NB4 (cell line): ENCODE measurements at places on chromosomes 3 and 15.

- peak; percentile 6 for DNase-seq
These were observed 236.0 kb upstream of the EIF1B start for GRCh38 chr3:40073310-40074007.

GRCh38 chr3:37216597-37217097 lies 42.3 kb upstream of the LRRFIP2 start:
- DNase-seq, result no peak

- DNase-seq, result no peak
These were observed 51.1 kb downstream of the CGNL1 start for GRCh38 chr15:57427367-57427821.

DNA sequence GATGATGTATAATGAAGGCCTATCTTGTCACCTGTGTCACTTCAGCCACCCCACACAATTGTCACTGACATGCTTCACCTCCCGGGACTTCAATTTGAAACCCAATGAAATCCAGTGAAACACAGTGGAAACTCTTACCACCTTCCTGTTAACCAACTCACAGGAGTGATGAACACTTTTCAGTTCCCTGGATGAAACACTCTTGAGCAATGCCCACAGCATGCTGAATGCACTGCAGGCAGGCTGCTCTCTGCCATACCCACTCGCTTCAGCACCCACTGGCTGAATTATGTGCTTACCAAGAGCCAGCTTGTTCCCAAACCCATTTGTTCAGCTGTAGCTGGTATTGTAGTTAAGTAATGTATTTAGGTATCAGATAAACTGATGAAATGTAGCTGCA lies 47.0 kb downstream of the MAP2K1 start:
- DNase-seq, result peak; percentile 12

- DNase-seq, result no peak
These were observed 67.6 kb downstream of the IGF1R start for GRCh38 chr15:98715890-98716443.

- DNase-seq, result no peak
These were observed 310.6 kb downstream of the PDCD6IP start for GRCh38 chr3:34109021-34109420.

DNA sequence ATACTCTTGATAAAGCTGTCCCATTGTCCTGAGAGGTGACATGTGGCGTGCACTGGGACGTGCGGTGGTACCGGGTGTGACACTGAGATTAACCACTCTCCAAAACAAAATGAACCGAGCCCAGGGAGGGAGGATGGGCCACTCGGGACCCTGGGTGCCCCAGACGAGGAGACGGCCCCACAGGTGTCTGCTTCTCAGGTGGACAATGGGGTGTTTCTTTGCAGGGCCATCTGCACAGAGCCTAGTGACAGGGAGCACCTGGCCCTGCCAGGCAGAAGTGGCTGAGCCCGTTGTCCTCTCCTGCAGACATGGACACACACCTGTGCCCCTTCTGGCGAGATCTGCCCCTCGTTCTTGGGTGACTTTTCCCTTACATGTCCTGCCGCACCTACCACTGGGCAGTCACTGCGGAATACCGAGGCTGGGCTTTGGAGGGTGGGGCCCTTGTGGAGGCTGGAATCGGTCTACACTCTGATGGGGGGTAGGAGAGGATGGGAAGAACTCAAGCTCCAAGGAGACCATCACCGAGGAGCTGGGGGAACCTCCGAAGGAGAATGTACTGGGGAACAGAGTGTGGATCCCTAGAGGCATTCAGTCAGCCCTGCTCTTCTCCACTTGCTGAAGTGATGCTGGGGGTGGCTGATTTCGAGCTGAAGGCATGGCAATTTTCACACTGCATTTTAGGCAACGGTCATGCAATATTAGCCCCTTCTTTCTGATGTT lies 153.5 kb downstream of the ATP10A start:
- DNase-seq, result no peak

DNA sequence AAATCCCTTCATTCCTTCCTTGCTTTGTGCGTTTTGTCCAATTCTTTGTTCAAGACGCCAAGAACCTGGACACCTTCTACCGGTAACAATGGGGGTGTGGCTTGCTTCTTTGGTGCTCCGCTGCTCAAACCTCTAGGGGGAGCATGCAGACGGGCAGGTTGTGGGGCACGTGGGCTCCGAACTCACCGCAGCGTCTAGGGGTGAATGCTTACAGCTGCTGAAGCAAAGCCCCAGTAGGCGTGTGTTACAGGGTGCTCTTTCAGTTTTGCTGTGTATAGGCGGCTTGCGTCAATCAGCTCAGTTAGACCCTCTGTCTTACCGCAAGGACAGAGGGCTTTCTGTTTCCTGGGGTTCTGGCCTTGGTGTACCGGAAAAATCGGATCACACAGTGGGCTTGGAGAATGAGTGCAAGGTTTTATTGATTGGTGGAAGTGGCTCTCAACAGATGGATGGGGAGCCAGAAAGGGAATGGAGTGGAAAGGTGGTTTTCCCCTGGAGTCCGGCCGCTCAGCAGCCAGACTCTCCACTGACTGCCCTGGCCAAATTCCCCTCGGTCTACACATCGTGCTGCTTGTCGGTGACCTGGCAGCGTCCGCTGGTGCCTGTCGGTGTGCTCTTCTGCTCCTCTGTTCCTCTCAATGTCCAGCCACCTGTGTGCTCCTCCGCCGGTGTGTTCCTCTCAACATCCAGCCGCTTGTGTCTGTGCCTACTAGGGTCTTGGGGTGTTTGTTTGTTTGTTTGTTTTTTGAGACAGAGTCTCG lies 1.2 kb upstream of the LRRC34 start:
- DNase-seq, result peak; percentile 78

- no peak for DNase-seq
These were observed 35.8 kb downstream of the CTNNB1 start for GRCh38 chr3:41234823-41235721.

DNA sequence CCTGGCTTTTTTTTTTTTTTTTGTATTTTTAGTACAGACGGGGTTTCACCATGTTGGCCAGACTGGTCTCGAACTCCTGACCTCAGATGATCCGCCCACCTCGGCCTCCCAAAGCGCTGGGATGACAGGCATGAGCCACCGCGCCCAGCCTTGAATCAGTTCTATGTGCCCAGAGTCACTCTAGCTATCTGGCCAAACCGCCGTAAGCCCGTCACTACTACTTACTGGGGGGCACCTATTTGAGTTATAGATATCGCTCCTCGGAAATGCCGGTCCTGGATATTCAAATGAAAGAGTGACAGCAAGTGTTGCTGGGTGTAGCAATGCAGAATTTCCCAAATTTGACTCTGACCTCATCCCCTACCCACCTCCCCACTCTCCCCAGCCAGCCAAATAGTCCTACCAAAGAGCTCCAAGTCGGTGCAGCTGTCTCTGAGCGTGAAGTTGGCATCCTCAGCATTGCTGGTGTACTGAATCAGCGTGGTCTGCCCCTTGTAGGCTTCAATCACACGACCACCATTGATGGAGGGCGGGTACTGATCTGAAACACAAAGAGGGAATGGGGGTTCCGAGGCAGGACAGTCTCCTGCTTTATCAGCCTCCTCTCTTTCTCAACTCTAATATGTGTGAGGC lies 38.1 kb downstream of the MUC20 start:
- DNase-seq, result no peak

DNA sequence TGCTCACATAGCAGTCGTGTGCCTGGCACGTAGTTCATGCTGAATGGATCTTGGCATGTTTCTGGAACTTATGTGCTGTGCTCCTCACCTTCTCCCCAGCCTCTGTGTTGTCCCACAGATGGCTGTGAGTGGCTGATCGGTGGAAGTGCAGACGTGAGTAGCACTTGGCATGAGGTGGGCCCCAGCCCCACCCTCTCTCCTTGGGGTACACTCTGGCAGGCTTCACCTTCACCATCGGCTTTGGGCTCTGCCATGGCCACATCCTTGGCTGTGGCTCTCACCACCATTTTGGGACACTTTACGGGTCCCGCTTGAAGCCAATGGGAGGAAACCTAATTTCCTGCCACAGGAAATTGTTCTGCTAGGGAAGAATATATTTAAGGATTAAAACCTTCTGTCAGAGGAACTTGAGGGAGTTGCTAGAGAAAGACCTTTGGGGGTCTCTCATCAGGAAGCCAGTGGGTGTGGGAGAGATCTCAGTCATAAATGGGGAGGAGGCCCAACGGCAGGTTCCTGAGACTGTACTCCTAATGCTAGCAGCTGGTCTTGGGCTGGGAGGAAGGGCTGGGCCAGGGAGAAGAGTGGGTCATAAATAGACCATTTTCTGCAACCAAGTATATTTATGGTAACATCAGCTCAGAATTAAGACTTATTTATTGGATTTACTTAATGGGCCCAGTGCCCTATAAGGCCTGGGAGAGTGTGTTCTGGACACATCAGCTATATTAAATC lies 92.3 kb downstream of the SMAD3 start:
- peak; percentile 71 for DNase-seq

DNA sequence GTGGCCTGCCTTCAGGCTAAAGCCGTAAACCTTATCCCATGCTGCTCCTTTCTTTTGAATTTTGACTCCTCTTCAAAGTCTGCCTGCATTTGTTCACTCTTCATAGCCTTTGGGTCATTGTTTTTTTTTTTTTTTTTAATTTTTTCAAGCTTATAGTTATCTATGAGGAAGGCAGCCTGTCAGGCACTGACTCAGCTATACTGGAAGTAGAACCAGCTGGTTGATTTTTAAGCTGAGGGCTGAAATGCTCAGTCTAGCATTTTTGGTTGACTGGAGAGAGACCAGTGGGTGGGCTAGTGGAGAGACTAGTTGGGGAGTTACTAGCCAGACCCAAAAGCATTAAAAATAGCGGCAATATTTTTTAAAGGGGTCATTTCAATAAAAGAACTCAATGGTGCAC lies 44.1 kb downstream of the C3orf20 start:
- no peak for DNase-seq

GRCh38 chr15:52318729-52319500 lies 23.3 kb upstream of the MYO5C start:
- no peak for DNase-seq

DNA sequence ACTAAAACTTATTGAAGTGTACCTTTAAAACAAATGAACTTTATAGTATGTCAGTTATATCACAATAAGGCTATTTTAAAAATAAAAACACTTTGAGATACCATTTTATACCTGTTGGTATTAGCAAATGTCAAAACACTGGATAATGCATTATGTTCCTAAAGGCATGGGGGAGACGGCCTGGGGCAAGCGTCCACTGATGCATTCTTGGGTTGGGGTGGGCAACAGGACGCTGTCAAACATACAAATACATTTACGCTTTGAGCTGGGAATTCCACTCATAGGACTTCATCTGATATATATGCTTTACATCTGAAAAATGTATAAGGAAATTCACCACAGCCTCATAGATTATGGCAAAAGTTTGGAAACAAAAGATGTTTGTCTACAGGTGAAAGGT lies 7.6 kb upstream of the GATA2 start:
- DNase-seq, result no peak
